Activated T-cell treated with anti-CD3 and anti-CD28 coated beads for 48 hours (primary cell): ENCODE measurements at places on chromosomes 12 and 14.
A peak's percentile ranks its signal among the peaks of the same experiment; 100 is the strongest.

DNA sequence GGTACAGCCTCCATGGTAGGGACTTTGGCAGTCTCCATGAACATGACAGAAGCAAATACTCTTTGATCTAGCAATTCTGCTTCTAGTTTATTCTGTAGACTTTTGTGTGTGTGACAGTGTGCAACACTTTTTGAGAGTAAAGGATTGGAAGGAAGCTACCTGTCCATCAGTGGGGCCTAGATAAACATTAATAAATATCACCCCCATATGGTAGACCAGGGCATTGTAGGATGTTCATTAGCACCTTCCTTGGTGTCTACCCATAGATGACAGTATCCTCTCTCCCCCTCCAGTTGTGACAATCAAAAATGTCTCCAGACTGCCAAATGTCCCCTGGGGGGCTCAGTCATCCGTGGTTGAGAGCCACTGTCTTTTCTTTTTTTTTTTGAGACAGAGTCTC lies 10.8 kb downstream of the SNRNP35 start:
- DNase-seq = no peak

- no peak for DNase-seq
Measured at GRCh38 chr14:60512973-60513571, 4.1 kb downstream of the SIX6 start.

GRCh38 chr14:50985124-50985858 lies 41.0 kb upstream of the PYGL start:
- DNase-seq = no peak

DNA sequence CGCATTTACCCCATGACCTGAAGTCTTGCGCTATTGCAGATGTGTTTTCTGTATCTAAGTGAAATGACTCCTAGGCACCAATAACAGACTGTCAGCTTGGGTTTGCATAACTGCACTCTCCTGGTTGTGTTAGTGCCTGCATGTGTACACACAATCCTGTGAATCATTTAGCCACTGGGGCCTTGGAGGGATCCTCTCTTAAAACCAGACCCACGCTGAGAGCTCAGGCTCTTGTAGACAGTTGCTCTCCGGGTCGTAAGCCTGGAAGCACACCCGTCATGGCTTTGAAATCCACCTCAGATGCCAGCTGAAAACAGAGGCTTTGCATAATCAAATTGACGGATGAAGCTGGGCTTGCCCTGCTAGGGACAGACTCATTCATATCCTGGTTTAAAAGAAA lies 79.2 kb upstream of the RBM19 start:
- no peak for DNase-seq

- no peak for DNase-seq
Measured at GRCh38 chr12:12645485-12645884, 33.8 kb downstream of the CREBL2 start.

GRCh38 chr12:128513331-128513730 lies 246.4 kb downstream of the TMEM132C start:
- DNase-seq = no peak

GRCh38 chr14:43407706-43408105 lies 1099.4 kb downstream of the FSCB start:
- DNase-seq = no peak

- no peak for DNase-seq
Measured at GRCh38 chr12:130226126-130226525, 63.9 kb downstream of the FZD10 start.

- no peak for DNase-seq
Measured at GRCh38 chr12:114096461-114096860, 130.3 kb upstream of the RBM19 start.

DNA sequence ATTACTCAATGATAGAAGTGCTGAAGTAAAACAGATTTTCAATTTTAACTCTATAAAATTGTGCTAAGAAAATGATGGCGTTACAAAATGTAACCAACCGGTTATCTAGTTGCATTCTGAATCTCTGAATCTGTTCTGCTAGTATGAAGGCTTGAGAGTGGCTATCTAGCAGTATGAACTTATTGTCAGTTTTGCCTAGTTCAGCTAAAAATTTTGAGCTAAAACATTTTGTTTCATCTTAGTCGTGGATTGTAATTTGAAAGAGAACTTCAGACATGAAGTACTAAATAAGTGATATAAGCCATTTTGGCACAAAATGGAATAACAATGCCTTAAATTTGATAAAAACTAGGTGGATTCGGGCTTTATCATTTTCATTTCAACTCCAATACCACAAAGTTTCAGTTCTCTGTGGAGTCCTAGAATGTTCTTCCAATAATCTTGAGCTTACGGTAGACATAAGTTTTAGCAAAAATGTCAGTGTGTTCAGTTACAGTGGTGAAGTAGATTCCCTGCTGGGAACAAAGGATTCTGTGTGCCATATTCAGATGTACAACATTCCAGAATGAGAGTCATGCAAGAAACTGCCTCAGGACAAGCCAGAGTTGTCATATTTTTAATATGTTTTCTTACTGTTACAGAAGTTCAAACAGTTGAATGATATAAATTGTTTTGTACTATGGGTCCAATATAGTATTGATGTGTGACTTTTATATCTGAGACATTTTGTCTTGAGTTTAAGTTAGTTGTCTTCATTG lies 28.1 kb downstream of the ATP6V1D start:
- DNase-seq = no peak

- DNase-seq = no peak
Measured at GRCh38 chr12:24769682-24770081, 179.2 kb downstream of the BCAT1 start.

DNA sequence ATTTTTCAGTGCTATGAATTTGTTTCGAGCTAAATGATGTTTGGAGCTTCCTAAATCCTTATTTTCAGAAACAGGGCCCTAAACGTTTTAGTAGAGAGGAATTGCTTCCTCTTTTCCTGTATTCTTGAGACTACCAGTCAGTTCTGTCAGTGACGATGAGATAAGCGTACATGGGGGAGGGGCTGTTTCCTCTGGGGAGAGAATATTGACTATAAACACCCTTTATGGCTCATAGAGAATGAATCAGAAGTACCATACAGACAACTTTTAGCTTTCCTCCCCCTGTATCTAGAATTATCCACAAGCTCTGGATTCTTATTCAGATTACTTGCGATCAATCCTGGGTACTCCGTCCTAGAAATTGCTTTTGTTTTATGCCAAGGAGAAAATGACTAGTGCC lies 5.1 kb downstream of the TBK1 start:
- peak; percentile 17 for DNase-seq

DNA sequence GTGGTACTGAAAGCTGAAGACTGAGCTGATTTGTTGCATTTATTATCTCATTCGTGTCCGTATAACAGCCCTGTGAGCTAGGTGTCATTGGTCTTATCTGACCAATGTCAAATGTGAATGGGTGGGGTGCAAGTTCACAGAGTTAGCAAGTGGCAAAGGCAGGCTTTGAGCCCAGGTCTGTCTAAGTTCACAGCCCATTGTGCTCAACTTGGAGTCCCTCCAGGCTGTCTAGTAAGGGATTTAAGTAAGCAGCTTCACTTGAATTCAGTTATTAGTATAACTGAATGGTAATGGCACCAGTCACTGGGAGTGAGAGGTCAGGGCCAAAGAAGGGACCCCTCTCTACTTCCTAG lies 8.5 kb downstream of the C1S start:
- DNase-seq = no peak

GRCh38 chr12:44088647-44089046 lies 252.8 kb downstream of the TMEM117 start:
- no peak for DNase-seq

GRCh38 chr14:35991356-35991755 lies 165.2 kb downstream of the BRMS1L start:
- no peak for DNase-seq

DNA sequence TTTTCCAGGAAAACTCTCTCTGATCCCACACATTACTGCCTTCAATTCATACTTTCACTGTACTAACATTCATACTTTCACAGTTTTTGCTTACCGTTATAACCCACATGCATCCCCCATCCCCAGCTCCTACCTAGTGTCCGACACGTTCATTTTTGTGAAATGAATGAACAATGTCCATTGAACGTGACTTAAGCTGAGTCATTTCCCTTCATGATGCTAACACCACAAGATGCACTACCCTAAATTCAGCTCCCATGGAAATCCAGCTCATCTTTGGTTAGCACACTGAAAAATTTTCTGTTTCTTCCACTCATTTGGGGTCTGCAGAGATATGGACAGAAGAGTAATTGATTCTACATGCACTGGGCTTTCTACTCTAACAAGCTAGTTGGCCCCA lies 84.7 kb downstream of the GALNT4 start:
- no peak for DNase-seq

- DNase-seq = no peak
Measured at GRCh38 chr14:100733152-100733850, 6.6 kb downstream of the DLK1 start.

DNA sequence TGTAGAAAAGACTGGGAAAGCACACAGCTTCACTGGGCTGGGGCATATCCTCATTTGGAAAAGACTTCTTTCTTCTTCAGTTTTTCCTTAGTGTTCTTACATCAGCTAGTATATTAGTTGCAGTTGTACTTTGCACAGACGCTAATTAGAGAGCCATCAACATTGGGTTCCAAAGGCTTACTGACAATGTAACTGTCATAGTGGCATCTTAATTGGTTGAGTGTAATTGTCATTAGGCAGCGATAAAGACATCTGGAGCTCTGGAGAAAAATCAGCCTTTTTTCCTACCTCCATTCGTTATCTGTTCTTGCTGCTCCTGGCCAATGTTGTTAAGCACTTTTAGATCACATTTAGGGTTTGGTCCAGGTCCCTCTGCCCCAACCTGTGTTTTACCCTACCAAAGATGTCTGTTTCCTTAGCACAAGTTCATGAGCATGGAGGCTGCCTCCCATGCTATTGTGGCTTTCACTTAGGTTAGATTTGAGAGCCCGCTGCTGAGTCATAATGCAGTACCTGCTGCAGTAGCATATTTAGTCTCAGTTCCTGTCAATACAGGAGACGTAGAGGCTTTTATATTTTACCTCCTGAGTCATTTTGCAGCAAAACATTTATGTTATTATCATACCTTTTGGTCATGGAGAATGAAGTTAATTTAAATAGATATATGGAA lies 49.2 kb downstream of the FBXW8 start:
- peak; percentile 32 for DNase-seq

- no peak for DNase-seq
Measured at GRCh38 chr12:62505786-62506185, 39.2 kb downstream of the MON2 start.

GRCh38 chr14:61753631-61754030 lies 8.6 kb upstream of the SNAPC1 start:
- DNase-seq = no peak

- peak; percentile 41 for DNase-seq
Measured at GRCh38 chr14:88005978-88006851, 1.3 kb downstream of the GPR65 start.

DNA sequence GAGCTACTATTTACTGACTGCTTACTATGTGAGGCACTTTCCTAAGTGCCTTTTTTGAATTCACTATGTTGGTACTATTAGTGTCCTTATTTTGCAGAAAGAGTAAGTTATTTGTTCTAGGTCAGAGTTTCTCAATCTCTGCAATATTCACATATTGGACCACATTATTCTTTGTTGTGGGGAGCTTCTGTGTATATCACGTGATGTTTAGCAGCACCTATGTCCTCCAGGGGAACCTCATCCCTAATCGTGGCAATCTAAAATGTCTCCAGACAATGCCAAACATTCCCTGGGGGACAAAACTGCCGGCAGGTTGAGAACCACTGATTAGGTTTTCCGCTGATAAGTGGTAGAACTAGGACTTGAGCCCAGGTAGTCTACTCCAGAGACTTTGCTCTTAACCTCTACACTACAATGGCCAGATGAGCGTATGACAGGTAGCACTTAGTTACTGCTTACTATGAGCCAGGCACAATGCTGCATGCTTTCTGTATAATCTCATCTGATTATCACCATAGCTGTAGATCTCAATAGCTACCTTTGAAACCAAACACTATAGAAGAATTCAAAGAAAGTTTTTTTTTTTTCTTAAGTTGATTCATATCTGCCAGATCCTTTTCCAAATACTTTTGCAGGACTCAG lies 38.9 kb downstream of the NELL2 start:
- no peak for DNase-seq

GRCh38 chr14:99603471-99604277 lies at the start of gene CCDC85C:
TSS of gene CCDC85C (minus strand) at chr14:99604207. CDS start at chr14:99603959, 248 bp downstream.
- DNase-seq = peak; percentile 45

DNA sequence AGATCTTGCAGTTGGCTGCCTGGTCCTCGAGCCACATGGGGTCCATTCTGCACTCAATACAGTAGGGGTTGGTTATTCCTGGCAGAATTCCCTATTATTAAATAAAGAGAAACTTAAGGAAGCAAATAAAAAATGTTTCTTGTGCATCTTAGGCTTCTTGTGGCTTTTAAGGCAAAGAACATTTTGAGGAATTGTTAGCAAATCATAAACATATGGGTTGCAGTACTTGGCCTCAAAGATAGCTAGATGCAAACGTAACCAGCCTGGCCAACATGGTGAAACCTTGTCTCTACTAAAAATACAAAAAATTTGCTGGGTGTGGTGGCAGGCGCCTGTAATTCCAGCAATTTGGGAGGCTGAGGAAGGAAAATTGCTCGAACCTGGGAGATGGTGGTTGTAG lies 50.8 kb upstream of the KCNA5 start:
- no peak for DNase-seq

DNA sequence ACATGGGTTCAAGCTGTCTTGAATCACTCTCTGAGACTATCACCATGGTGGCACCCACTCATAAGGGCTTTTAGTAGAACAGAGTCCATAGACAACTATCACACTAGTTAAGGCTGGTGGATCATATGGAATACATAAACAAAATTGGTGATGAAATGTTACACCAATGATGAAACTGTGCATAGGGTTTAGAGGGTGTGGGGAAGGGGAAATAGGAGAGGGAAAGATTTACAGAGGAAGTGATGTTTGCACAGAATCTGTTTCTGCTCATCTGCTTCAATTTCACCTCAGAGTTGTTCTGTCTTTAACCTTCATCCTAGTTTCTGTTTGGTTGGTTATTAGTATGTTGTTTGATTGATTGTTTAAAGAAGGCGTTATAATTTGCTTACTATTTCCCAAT lies 2.4 kb upstream of the RXYLT1 start:
- DNase-seq = no peak

- DNase-seq = no peak
Measured at GRCh38 chr14:44701563-44702263, 194.6 kb upstream of the FSCB start.

DNA sequence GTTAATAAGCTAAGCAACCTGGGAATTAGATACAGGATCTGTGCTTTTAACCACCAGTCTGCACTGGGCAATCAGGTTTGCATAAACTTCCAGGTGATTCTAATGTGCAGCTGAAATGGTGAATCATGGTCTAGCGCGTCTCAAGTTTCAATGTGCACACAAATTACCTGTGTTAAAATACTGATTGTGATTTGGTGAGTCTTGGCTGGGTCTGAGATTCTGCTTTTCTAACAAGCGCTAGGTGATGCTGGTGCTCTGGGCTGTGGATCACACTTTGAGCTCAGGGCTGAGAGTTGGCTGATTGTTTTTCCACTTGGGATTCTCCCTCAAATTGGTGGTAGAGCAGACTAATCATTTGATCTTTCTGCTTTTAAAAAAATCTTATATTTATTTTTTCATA lies 124.8 kb downstream of the C12orf75 start:
- no peak for DNase-seq
